Choroid plexus epithelial cell (primary cell): ENCODE measurements at places on chromosomes 5 and 9.

GRCh38 chr5:68347536-68347935 lies 132.0 kb downstream of the PIK3R1 start:
- DNase-seq: no peak

- DNase-seq: peak; percentile 26
These were observed 5.1 kb downstream of the SPAAR start for GRCh38 chr9:35914301-35914807.

GRCh38 chr5:83972236-83972635 lies 251.6 kb upstream of the HAPLN1 start:
- DNase-seq: peak; percentile 7

DNA sequence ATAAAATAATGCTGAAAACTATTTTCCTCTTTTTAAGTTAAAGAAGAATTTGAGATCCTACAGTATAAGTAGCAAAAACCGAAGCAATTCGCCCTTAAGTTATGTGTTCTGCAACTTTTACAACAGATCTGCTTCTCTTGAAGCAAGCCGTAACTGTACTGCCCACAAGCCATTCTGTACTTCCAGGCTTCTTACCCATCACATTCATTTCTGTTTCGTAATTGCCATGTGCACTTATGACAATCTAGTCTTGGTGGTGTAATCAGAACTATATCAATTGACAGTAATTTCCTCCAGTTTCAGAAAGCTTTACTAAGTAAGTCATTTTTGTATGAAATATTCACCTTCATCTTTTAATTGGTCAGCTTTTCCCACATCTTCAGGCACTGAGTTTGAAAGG lies 13.8 kb downstream of the SGTB start:
- DNase-seq: peak; percentile 32

GRCh38 chr5:150181766-150182545 lies 7.9 kb upstream of the SLC6A7 start:
- no peak for DNase-seq

DNA sequence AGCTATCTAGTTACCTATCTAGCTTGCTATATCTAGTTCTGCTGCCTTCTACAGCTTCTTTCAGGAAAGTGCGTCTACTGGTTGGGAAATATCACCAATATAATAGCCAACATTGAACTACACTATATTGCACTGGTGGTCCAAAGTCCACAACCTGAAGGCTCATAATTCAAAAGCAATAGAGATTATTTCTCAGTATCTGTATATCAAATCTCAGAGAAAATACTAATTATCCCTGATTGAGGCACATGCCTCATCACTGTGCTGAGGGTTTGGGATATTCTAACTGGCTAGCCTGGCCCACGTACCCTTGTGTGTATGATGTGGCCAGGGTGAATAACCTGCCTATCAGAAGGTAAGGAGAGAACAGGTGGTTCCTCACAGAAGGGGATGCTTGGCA lies 53.8 kb downstream of the SH3RF2 start:
- DNase-seq: no peak

DNA sequence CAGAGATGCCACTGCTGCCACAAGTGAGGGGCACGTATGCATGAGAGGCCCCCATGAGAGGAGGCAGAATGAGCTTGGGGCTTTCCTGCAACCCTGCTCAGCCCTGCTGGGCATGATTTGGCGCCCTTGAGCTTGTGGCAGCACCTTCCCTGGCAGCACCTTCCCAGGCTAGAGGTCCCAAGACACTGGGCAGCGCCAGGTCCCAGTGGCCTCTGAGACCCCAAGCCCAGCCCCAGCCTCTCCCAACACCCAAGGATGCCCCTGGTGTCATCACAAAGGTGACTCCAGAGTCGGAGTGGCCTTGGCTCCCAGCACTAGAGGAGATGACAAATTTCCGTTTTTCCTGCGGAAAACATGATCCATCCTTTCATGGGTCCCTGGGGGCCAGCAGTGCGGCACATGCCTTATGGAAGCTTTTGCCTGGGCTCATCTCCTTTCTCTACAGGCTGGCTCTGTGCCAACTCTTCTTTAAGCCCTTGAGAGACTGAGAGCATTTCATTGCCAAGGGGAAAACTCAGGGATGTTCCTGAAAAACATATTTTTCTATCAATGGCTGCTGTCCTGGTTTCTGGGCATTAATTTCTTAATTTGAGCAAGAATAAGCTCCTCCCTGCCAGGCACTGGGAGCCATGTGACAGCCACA lies 77.1 kb upstream of the ADAMTS2 start:
- DNase-seq: no peak

DNA sequence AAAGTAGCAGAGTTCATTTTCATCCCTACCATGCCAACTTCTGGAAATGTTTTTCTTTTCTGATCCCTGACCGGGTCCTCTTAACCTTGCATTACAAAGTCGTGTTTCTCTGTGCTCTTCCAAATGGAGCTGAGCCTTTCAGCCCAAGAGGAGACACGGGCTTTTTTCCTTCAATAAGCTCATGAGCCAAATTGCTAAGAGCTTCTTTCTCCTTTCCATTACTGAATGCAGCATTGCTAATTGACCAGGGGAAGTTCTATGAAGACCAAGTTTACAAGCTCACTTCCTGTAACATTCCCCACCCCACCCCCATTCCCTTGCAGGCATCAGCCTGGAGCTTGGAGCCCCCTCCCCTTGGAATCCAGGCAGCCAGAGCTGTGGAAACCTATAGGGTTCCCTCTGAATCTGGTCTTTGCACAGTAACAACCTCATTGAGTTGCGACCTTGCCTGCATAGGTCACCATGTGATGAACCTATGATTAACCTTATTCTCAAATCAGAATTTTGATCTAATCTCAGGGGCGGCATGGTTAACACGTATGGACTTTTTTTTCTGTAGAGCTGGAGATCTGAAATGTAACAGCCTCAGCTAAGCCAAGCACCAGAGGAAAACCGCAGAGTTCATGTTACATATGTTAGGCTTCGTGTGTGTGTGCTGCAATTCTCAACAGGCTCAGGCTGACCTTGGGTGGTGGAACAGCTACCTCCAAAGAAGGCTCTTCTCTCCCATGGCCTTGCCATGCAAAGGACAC lies 395.7 kb upstream of the ZNF462 start:
- no peak for DNase-seq

- DNase-seq: no peak
These were observed 175.6 kb downstream of the MACROH2A1 start for GRCh38 chr5:135223404-135223803.

GRCh38 chr5:143428738-143429420 lies 25.4 kb upstream of the NR3C1 start:
- DNase-seq: no peak

DNA sequence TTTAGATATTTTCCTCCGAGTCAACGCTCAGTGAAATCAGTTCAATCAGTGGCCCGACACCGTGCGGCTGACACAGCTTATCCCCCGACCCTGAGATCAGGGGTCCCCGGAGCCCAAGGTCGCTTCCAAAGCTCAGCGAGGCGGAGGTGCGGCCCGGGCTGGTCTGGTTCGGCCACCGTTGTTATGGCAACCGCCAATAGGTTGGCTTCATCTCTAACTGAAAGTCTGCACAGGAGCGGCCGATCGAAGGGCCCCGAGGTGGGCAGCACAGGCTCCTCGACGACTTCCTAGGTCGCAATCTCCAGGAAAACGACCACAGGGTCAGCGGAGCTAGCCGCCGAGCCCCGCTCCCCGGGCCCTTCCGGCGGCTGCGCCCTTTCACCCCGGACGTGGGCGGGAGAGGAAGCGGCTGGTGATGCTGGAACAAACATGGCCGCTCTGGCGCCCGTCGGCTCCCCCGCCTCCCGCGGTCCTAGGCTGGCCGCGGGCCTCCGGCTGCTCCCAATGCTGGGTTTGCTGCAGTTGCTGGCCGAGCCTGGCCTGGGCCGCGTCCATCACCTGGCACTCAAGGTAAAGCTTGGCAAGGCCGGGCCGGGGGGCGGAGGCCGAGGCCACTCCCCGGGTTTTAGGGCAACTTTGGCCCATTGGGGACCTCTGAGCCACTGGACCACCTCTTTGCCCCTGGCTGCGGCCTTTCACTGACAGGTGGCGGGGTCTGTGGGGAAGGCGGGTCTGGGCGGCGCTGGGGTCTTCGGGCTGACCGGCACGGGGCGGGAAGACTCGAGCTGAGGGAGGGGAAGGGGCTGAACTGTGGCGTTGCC lies at the start of gene GPR107:
Gene GPR107 (plus strand): TSS at position 403 of the 821 bp plus-strand sequence. CDS start 27 bp downstream, at position 430.
- DNase-seq: peak; percentile 72

DNA sequence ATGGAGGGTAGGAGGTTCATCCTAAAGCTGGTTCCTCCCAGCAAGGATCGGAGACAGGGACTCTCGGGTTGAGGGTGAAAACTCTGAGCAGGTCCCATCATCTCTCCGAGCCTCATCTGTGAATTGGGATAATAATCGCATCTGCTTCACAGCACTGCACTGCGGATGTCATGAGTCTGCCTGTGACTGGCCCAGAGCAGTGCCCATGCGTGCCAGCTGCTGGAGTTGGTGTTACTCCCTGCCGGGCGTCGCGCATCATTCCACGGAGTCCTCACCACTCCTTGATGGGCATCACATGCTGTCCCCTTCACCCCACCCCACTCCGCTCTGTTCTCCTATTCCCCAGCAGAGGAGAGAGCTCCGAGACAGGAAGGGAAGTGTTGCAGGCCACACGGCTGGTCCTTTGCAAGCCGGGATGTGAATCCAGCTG lies 35.1 kb upstream of the ORM1 start:
- DNase-seq: no peak

DNA sequence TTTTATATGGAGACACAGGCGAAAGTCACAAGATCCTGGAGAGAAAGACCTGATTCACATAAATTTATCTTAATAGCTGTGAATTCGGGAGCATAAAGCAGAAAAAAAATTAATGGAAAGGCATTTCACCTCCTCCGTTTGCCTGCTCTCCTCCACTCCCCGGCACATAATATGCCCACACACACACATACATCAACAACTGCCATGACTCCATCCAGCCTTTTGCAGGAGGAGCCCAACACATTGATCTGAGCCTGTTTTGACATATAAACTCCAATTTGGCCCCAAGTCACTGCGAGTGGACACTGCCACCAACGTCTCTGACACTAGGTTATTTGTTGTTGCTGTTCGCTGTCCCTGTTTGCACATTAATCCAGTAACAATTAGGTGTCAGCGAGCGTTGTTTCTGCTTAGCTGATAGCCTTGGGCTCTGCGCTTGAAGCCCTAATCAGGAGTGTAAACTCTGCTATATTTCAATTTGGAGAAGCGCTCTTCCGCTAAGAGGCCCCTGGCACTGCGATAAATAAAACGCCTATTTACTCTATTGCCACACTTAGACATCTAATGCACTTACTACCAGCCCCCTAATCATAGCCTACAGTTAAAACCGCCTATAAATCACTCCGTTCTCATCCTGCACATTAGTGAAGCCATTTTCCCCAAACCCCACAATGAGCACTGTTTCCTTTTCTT lies 195.8 kb upstream of the TBCA start:
- no peak for DNase-seq

DNA sequence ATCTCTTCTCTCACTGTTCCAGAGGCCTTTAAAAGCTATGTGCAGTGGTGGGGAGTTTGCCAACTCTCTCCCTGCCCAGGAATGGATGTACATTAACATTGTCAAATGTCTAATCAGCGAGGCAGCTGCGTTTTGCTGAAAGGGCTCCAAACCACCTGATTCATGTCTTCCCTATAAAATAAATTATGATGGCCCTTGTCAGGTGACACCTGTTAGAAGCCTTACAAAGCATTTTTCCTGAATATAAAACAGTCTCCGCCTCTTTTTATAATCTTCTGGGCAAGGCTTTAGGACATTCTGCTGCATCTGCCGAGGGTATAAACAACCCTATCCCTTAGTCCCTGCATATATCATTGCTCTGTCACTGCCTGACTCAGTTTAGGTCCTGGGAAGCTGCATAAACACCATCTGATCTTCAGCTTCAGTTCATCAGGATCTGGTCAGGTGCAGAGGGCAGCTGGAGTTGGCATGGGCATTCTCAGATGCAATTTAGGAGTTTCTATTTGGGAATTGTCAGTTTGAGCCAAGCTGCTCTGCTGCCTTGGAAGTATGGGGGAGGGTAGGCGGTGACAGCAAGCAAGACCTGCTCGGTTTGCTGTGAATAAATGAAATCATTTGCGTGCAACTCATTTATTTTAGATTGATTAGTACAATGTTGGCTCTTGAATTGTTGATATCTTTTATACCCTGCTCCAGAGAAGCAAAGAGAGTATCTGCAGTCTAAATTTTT lies 103.5 kb downstream of the ACER2 start:
- DNase-seq: no peak

DNA sequence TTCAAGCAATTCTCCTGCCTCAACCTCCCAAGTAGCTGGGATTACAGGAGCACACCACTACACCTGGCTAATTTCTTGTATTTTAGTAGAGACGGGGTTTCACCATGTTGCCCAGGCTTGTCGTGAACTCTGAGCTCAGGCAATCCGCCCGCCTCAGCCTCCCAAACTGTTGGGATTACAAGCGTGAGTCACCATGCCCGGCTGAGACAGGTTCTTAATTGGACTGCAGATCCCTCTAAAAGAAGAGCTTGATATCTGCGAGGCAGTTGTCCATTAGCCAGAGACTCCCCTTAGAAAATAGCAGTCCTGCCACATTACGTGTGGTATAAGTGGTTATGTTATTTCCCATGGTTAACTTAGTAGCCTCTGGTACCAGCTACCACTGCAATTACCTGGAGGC lies 46.6 kb upstream of the NPR3 start:
- DNase-seq: no peak

- peak; percentile 5 for DNase-seq
These were observed 710.5 kb upstream of the CDH9 start for GRCh38 chr5:27748847-27749246.

DNA sequence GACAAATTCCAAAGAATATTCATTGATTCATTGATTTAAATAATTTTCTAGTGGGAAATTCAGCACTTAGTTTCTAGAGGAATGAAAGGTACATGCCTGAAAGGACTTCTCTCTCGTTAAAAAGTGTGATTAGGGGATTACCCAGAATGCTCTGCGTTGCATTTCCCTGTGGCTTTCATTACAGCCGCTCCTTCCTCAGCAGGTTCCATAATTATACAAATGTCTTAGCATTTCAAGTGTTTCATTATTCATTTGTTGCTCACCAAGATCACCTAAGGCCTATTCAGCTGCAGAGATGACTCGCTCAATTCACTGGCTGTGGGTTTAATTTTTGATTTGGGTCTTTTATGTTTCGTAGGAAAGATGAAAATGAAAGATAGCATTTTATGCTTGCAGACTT lies 52.8 kb downstream of the SPATA31C2 start:
- no peak for DNase-seq

DNA sequence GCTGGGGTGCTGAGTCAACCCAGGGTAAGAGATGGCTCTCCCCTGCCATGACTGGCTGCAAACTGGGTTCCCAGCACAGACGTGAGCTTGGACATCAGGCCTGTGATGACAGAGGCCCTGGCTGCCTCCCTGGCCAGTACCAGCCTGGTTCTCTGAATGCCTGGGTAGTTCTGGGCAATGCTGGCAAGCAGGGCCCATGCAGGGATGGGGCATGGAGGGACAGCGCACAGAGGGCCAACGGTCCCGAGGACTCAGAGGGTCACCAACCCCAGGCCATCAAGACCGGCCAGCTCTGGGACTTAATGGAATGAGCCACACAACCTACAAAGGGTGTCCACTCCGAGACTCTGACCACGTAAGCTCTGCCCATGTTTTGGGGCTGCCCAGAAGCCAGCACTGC lies 241.4 kb downstream of the FSTL4 start:
- DNase-seq: no peak

GRCh38 chr9:129677456-129677855 lies 12.0 kb downstream of the PRRX2 start:
- peak; percentile 13 for DNase-seq

GRCh38 chr5:132487841-132488555 lies 2.6 kb downstream of the IRF1 start:
- DNase-seq: no peak

- no peak for DNase-seq
These were observed 9.8 kb upstream of the CYLC2 start for GRCh38 chr9:102985162-102985895.
